ENCODE measurements at places on chromosomes 11 and 22.

DNA sequence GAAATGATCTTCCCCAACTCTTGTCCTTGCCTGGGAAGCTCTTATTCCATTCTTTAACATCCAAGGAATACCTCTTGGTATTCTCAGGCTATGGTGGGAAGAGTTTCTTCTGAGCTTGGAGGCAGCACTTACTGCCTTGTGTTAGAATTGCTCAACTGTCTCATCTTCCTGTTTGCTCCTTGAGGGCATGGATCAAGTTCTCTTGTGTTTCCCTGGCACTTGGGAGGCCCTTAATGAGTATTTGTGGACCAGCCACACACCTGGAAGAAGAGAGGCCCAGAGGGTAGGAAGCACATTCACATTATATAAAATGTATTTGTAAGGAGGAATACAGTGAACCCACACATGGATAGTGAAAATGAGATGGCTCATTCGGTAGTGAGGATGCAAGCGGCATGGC is 3.4 kb upstream of the SORL1-AS1 start:
- no peak for DNase-seq

DNA sequence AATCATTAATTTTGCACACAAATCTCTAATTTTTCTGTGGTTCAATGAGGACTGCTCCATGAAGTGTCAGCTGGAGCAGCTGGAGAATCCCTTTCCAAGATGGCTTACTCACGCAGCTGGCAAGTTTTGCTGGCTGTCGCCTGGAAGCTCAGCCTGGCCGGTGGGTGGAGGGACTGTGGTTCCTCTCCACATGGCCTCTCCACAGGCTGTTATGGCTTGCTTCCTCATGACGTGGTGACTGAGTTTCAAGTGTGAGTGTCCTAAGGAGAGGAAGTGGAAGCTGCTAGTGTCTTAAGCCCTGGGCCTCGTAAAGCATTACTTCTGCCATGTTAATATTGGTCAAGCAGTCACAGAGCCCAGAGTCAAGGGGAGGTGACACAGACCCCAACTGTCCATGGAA is 14.0 kb upstream of the NRIP3 start:
- DNase-seq = no peak

DNA sequence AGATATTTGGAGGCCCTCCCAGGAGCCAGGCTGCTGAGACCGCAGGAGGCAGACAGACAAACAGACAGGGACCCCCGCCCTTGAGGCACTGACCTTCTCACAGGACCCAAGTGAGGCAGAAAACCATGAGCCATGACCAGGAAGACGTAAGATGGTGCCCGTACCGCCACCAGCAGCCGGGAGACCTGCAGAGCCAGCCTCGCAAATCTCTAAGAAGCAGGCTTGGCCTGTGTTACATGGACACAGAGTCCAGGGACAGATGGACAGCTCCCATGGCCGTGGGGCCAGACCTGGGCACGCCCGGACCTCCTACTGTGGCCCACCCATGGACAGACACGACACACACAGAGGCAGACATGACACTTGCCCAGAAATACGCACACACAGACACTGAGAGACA is 30.7 kb upstream of the TOLLIP start:
- DNase-seq = no peak

DNA sequence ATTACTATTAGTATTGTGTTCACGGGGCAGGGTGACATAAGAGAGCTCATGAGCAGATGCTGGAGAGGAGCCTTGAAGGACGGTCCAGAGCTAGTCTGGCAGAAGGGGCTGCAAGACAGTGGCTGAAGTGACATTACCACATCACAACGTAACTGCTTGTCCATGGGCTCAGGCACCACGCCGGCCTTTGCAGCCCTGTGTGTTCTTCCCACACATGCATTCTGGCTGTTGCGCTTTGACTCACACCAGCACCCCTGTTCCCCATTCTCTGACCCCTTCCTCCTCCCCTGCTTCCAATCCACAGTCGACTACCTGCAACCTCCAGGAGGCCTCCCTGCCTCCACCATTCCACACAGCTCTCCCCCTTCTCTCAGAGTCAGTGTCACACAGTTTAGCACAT is 103.3 kb downstream of the ME3 start:
- DNase-seq = no peak

DNA sequence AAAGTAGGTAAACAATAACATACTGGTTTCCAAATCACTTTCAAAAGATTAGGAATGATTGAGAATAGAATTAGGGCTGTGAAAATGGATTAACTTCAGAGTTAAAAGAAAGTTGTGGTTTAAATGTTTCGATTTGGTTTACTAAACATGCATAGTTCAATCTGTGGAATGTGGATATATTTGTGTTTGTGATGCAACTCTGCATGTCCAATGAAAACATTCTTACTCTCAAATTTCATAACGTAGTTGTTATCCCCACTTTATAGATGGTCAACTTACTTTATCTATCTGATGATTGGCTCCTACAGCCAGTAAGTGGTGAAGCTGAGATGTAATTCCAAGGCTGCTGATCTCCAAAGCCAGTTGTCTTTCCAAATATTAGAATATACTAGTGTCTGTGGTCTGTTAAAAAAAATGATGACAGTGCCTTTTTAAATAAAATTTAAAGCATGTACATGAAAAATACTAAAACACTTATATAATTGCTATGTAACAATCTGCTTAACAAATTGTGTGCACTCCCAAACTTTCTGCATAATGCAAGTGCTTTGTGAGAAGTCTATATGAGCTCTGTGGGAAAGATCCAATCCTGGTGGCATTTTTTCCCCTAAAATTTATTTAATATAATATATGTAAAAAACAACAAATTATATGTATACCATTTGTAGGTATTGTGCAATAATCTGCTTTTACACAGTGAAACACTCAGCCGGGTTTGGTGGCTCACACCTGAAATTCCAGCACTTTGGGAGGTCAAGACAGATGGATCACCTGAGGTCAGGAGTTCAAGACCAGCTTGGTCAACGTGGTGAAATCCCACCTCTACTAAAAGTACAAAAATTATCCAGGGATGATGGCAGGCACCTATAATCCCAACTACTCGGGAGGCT is 9.7 kb upstream of the SIK3 start:
- no peak for DNase-seq

DNA sequence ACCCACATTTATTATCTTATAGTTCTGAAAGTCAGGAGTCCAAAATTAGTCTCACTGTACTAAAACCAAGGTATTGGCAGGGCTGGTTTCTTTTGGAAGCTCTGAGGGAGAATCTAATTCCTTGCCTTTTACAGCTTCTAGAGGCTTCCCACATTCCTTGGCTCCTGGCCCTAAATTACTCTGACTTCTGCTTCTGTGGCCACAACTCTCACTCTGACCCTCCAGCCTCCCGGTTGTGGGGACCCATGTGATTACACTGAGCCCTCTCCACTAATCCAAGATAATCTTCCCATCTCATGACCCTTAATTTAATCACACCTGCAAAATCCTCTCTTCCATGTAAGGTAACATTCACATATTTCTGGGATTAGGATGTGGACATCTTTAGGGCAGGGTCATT is 110.9 kb downstream of the ARL14EP start:
- no peak for DNase-seq

DNA sequence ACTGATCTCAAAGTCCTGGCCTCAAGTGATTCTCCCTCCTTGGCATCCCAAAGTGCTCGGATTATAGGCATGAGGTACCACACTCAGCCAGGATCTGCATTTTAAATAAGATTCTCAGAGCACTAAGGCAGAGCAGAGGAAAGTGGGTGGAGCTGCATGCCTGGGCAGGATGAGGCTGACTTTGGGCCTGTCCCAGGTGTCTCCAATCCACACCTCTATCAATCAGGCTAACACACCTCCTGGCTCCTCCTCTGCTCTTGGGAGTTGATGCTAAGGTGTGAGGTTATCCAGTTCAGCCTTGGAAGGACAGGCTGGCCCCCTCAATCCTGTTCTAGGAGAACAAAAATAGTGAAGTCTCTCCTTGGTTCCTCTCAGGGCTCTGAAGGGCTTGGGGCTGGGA is 30.2 kb upstream of the P2RY2 start:
- no peak for DNase-seq

DNA sequence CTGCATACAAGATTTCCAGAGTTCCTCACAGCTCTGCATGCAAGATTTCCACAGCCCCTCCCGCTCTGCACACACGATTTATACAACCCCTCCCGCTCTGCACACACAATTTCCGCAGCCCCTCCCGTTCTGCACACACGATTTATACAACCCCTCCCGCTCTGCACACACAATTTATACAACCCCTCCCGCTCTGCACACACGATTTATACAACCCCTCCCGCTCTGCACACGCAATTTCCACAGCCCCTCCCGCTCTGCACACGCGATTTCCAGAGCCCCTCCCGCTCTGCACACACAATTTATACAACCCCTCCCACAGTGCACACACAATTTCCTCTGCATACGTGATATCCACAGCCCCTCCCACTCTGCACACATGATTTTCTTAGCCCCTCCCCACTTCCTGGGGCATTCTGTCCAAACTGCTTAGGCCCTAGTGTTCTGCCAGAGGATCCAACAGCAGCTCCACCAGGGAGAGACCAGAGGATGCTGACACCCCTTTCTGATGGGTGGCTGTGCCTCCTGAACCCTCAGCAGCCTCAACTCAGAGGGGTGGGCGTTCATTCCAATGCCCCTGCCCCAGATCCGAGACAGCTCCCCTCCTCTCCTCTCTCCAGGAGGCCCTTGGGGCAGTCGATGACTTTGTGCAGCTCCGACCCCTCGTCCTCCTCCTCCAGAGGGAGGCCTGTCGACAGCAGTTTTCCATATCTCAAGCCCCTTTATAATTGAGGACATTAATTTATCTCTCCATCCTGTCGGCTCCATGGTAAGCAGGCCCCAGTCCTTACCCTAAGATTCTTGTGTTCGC is 671.7 kb downstream of the BRD1 start:
- DNase-seq = no peak

DNA sequence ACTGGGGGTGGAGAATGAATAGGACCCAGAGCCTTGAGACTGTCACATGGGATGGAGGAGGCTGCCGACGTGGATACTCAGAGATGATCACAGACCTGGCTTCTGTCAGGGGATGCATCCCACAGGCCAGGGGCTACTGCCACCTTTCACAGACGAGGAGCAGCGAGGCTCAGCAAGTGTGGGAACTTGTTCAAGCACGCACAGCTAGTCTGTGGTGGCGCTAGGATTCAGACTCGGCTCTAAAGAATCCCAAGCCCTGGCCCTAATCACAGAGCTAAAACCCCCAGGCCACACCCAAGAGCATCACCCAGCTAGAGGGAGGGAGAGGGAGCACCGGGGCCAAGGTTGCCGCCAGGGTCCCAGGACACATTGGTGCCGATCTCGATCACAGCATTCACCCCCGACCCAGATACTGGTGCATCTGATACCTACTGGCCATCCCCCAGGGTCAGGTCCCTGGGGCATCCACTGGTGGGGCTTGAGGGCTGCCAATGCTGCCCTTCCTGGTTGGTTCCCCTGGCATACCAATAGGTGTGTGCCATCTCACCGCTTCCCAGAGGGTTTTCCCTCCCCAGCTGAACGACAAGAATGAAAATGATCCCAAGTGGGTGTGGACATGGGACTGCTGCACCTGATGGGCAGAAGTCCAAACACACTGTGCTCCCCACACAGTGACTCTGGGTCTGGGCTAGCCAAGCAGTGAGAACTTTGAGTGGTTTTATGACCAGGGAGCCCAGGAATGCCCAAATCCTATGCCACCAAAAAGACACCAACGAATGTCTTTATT is 6.2 kb downstream of the CHST1 start:
- no peak for DNase-seq

DNA sequence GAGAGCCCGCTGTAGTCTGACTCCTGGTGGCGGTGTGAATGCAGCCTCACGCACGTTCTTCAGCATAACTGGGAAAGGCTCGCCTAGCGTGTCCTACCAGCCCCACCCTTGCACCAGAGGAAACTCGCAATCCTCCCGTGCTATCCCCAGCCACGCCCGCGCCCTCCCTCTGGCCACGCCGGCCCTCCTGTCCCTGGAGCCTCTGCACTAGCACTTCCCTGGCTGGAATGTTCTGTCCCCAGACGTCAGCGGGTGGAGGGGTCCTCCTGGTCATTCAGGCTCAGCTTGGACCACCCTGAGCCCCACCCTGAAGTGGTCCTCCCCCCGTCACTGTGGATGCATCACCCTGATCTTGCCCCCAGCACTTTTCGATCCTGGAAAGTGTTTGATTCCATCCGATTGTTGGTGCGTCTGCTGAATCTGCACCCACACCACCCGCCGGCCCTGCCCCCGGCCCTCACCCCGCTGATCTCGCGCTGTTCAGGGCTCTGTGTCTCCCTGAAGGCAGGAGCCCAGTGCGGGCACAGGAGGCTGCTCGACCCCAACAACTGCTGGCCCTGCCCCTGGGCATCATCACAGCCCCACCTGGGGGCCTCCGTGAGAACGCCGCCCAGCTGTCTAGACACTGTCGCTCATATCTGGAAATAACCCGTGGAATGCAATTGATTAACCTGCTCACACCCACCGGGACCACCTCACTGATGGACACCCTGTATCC is 437.0 kb downstream of the TBC1D22A start:
- DNase-seq = no peak

DNA sequence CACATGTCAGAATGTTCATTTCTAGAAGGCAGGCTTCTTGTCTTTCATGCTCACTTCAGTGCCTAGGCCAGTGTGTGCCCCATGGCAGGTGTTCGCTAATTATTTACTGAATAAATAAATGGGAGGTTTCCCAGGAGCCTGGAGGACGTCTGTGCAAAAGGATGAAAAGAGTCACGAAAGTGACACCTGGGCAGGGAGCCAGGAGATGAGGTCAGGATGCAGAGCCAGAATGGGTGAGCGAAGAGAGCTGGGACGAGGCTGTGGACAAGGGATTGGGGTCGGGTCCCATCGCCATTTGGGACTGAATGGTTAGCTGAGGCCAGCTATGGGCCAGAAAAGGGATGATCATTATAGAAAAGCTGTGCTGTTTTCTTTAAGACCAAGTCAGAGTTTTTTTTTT is 560.4 kb downstream of the TBC1D22A start:
- no peak for DNase-seq

DNA sequence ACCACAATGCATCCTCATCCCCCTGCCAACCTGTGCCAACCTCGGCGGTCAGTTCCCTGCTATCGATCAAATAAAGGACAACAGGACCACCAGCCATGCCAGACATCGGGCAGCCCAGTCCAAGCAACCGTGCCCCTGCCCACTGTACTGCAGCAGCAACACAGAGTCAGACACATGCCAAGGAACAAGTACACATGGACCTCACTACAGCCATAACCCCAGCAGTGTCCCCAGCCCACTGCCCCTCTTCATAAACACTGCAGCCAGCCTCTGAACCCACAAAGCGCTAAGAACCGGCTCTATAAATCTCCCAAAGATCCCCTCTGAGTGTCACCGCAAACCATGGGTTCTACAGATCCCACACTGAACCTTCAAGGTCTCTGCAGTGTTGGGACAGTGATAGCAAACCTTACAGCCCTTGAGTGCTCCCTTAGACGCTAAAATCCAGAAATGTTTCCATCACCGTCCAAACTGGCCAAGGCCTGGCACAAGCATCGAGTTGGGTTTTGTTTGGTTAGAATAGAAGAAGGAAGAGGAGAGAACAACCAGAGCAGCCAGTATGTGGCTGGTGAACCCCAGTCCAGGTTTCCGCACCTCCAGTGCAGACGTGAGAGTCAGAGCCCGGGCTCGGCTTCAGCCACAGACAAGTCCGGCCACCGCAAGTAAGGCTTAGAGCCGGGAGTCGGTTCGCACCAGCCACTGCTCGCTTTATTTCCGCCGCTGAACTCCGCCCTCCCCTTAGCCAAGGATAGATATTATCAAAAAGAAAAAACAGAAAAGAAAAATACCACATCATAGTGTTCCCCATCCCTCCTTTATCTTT is 7.9 kb downstream of the PAX6 start:
- no peak for DNase-seq
